ENCODE measurements at places on chromosomes 5 and 9.
A peak's percentile ranks its signal among the peaks of the same experiment; 100 is the strongest.

- no peak for ATAC-seq
Observed at GRCh38 chr9:133603135-133603927, 5.9 kb downstream of the FAM163B start.

DNA sequence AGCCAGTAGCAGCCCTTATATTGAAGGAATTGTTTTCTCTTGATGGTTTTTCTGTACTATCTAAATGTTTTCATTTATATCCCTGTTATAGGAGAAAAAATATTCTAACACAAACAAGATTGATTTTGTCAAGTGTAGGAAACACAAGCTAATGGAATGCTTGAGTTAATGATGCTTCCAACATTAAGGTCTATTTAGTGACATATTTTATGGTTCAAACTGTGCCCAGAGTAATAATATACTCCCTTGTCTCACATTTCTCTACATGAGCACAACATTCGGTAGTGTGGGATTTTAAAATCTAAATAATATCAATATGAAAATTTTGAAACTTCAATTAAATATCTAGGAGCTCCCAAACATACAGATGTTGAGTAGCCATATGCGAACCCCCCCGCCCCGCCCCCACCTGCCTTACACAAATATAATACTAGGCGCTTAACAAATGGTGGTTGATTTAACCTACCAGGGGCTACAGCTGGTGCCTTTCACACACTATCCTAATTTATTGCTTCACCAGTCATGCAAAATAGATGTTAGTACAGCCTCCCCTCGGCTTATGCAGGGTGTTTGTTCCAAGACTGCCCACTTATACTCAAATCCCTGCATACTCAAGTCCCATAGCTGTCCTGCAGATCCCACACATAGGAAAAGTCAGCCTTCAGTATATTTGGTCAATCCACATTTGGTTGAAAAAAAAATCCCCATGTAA, 124.1 kb upstream of the ACO1 start:
- no peak for ATAC-seq

GRCh38 chr9:18638371-18639249, 164.7 kb downstream of the ADAMTSL1 start:
- peak; percentile 72 for ATAC-seq

DNA sequence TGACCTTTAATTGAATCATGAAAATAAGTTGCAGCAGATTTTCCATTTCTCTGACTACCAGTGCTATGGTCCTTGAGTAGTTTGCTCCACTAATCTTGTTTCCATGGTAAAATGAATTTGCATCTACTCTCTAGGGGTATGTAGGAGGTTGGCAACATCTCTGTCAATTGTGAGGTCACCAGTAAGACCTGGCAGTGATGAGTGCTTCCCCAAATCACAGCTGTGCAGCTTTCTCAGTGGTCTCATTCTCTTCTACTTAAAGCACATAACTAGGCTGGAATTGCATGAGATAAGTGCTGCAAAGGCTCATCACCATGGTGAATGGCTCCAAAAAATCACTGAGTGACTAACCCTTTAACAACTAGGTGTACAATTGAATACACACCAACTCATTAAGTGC, 36.3 kb downstream of the ADAMTS19 start:
- ATAC-seq: no peak

DNA sequence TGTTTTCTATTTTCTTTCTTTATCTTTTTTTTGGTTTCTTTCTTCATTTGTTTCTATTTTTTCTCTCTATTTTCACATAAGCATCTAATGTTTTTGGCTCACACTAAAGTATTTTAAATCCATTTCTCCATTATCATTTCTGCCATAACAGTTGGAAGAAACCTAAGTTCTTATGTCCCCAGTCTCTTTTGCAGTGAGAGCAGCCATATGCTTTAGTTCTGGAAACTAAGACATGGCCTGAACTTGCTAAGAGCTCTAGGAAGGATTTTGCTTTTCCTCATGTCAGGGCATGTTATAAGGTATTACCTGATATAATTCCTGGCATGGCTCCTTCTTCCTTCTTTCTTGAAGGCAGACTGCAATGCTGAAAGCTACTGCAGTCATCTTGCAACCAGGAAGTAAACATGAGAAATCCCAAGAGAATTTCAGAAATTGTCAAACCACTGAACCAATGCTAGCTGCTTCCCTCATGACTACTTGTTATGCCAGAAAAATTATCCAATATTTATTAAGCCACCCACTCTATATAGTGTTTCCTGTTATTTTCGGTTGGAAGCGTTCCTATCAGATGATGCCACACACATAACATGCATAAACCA, 171.1 kb downstream of the TAF11L14 start:
- no peak for ATAC-seq

DNA sequence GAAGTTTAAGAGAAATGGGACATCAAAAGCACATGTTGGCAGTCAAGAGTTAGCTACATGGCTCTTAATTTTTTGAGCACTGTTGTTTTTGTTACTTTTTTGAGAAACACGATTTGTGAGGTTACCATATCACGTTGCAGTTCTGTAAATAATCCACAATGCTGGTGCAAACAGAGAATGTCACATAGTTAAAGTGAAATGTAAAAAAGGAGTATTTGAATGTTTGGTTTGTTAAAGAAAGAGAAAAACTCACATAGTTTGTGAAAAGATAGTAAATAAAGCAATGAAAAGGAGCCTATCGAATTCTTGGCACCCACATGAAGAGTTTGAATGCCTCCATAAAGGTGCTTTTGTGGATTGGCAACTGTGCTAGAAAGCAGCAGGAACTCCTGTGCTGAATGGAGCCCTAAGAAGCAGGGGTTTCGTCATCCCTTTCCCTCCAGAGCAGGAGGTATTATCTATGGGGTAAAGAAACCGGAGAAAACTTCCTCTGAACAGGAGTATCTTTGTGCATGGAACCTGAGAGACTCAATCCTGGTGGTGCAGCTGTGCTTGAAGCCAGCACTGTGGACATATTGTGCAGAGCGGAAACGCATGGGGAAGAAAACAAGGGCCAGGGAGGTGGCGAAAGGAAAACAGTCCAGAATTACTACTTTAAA, 148.5 kb upstream of the OTULINL start:
- ATAC-seq: no peak

DNA sequence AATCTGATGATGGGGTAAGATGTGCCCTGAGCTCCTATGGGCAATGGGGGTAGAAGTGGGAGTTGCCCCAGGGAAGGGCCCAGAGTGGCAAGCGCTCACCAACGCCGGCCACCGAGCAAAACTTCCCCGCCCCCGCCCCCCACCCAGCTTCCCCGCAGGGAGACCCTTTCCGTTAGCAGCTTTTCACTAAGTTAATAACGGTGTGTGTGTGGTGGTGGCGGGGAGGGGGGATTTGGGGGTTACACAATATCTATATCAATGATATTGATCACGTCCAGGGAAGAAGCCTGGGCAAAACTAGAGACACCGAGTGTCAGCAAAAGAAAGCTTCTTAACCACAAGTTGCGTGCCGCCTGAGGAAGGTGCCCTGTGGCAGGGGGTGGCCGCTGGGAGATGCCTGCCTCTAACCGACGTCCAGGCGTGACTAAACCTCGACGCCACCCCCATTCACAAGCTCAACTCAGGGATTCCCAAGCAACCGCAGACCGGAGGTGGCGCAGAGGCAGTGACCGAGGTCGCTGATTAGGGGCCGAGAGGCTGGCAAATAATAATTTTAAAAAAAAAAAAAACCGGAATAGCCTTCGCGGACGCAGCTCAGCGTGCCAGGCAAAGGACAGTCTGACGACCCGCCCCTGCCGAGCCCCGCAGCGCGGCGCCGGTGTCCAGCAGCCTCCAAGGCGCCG, 222.6 kb downstream of the MEF2C start:
- peak; percentile 37 for ATAC-seq

- ATAC-seq: no peak
Observed at GRCh38 chr5:156800929-156801328, 49.2 kb upstream of the PPP1R2B start.

DNA sequence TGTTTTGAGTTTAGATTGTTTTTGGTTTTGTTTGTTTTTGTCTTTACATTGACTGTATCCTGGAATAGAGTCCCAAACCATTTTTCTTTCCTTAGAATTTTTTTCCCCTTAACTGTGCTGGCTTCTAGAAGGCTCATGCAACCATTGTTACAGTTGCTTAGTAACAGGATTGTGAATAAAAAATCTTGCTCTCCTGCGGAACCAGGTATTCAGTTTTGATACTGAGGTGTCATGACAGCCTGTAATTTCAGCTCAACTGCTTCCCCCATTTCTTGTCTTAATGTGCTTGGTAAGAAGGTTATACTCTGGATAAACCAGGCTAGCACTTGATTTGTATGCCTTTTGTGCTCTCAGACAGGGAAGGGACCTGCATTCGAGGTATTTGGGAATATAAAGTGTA, 42.1 kb downstream of the FOCAD start:
- no peak for ATAC-seq

- no peak for ATAC-seq
Observed at GRCh38 chr9:125732562-125732961, 14.6 kb upstream of the PBX3 start.

- ATAC-seq: no peak
Observed at GRCh38 chr5:96943799-96944198, 7.9 kb downstream of the LNPEP start.

GRCh38 chr9:69180670-69181069, 6.6 kb downstream of the TJP2 start:
- ATAC-seq: peak; percentile 93

- ATAC-seq: no peak
Observed at GRCh38 chr9:95273369-95274022, 44.0 kb downstream of the FANCC start.

DNA sequence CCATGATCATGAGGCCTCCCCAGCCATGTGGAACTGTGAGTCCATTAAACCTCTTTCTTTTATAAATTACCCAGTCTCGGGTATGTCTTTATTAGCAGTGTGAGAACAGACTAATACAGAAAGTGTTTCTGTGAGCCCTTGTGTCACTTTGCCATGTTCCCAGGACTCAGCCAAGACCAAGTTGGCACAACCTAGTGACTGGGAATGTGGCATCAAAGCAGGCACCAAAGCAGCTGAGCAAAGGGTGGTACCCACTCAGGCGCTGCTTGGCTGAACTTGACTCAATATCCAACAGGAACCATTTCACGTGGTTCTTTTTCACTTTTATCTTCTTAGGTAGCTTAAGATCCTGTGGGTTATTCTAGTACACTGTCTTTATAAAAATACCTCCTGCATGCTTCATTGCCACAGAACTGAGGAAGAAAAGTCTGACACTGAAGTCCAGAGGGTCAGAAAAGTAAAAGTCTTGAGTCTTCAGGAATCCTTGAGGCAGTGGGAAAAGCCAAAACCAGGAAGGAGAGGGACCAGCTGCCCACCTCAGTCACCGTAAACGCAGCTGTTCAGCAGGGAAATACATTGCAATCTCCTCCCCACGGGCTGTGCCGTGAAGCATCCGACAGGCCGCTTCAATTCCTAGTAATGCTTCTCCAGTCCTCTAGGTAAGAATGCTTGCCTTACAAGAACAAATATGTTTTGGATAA, 90.5 kb upstream of the RETREG1 start:
- no peak for ATAC-seq

- no peak for ATAC-seq
Observed at GRCh38 chr9:71740199-71740598, 28.1 kb downstream of the CEMIP2 start.

DNA sequence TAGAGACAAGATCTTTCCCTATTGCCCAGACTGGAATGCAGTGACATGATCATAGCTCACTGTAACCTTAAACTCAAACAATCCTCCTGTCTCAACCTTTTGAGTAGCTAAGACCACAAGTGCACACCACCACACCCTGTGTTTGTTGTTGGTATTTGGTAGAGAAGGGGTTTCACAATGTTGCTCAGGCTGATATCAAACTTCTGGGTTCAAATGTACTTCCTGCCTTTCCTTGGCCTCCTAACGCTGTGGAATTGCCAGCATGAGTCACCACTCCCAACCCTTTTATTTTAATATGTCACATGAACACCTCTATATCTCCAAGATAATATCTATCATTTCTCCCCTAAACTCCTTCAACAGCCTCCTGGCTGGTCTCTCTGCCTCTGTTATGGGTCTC, 719.0 kb downstream of the PTPRD start:
- no peak for ATAC-seq

DNA sequence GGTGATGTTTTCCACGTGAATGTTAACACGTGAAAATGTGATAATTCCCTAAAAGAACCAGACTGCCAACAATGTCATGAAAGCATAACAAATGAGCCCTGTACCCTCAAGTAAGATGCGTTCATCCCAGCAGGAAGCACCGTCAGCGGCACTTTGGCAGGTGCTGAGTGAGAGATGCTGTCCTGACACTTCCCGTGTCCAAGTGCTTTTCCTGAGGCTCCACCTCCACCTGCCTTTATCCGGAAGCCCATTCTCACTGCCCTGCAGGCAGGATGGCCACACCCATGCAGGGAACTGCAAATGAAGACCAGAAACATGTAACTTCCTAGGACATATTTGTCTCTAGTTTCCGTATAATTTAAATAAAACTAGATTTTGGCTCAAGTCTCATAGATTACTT, 238.0 kb upstream of the IRX2 start:
- no peak for ATAC-seq

GRCh38 chr5:21672911-21673310, 1180.2 kb downstream of the CDH12 start:
- no peak for ATAC-seq

GRCh38 chr9:85276741-85277140, 465.0 kb downstream of the AGTPBP1 start:
- no peak for ATAC-seq

DNA sequence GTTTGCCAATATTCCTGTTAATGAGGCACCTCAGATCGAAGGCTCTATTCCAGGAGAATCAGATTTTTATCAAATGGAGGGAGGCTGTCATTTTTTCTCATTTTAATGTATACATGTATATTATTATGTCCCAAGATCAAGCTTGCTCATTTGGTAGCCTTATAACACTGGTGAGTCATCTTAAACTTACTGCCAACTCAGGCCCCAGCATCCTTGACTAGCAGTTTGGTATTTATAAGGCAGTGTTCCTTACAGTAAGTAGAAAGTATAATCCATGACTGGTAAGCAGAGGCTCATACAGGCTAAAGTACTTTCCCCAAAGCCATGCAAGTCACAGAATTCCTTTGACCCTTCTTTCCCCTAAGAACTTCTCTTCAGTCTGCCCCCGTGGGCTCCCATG, 90.7 kb upstream of the NR3C1 start:
- ATAC-seq: peak; percentile 95

GRCh38 chr5:136018814-136019783, 9.7 kb upstream of the TGFBI start:
- peak; percentile 57 for ATAC-seq

DNA sequence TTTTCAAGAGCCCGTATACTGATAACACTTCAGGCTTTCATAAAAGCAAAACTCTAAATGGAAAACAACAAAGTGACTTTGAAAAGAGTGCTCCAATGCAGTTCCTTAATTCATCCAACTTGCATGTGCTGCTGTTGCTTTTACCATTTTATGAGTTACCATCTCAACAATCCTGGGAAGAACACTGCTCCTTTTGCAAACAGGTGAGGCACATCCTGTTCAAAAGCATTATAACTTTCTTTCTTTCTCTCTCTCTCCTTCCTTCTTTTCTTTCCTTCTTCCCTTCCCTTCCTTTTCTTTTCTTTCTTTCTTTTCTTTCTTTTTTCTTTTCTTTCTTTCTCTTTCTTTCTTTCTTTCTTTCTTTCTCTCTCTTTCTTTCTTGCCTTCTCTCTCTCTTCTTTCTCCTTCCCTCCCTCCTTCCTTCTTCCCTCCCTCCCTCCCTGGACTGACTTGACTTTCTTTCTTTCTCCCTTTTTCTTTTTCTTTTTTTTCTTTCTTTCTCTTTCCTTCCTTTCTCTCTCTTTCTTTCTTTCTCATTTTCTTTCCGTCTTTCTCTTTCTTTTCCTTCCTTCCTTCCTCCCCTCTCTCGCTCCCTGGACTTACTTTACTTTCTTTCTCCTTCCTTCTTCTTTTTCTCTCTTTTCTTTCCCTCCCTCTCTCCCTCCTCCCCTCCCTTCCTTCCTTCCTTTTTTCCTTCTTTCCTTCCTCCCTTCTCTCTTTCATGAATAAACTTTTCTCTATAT, 11.2 kb upstream of the PARP8 start:
- no peak for ATAC-seq

Data from SK-N-SH treated with all-trans-retinoic acid at 6 μM for 48 hours (cell line).